ENCODE measurements at places on chromosomes 7 and 10.
A peak's percentile ranks its signal among the peaks of the same experiment; 100 is the strongest.

DNA sequence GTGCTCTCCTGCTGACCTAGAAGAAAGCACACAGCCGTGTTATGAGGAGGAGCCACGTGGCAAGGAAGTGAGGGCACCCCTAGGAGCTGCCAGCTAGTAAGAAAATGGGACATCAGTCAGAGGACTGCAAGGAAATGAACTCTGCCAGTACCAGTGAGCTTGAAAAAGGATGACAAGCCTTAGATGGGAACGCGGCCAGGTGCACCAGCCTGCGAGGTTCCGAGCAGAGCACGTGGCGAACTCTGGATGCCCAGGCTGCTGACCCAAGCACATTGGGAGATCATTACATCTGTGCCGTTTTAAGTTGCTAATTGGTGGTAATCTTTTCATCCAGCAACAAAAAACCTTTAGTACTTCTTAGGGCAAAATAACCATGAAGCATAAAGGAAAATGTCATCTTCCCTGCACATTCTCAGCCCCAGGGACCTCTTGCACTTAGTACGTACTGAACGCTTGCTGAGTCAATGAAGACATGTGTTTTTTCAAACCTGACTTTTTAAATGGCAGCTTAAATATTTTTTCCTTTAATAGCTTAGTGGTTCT is 69.4 kb downstream of the AMZ1 start:
- H3K36me3 ChIP-seq: peaks cover 72% of the 10 kb centered on the region
- ATAC-seq: no peak
- H3K4me3 ChIP-seq: peak overlapping the region; percentile 60
- H3K27ac ChIP-seq: peak overlapping the region; percentile 96

- H3K27me3 ChIP-seq: no peaks in the 10 kb centered on the region
- peaks cover 81% of the 10 kb centered on the region for H3K4me1 ChIP-seq
- peaks cover 22% of the 10 kb centered on the region for H3K36me3 ChIP-seq
- peak; percentile 37 for ATAC-seq
- peak overlapping the region; percentile 36 for H3K4me3 ChIP-seq
These were observed 94.0 kb downstream of the GRK5 start for GRCh38 chr10:119301397-119301796.

DNA sequence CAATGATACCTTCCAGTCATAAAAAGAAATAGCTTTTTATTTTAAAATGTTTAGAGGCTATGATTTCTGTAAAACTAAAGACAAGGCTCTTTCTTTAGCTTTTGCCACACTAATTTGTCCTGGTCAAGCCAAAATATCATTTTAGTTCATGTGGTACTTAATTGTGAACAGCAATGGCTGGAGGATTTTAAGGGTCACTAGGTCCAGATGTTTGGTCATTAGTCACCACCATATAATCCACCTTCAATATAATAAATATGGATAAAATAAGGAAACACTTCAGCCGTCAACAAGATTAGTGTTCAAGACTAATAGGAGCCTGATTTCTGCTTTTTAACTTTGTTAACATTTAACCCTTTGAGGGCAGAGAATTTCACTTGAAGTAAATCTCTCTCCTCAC is 50.0 kb upstream of the HGF start:
- no peaks in the 10 kb centered on the region for H3K4me1 ChIP-seq
- no peaks in the 10 kb centered on the region for H3K36me3 ChIP-seq
- H3K27me3 ChIP-seq: no peaks in the 10 kb centered on the region
- ATAC-seq: no peak

- no peak for ATAC-seq
- peaks cover 10% of the 10 kb centered on the region for H3K4me1 ChIP-seq
- H3K27ac ChIP-seq: no peak overlapping the region
- H3K4me3 ChIP-seq: no peak overlapping the region
- H3K36me3 ChIP-seq: peaks cover 61% of the 10 kb centered on the region
These were observed 24.8 kb downstream of the STYXL1 start for GRCh38 chr7:76023002-76023401.

GRCh38 chr7:151708610-151709009 is 168.3 kb downstream of the PRKAG2 start:
- no peak for ATAC-seq
- no peak overlapping the region for H3K4me3 ChIP-seq
- H3K27ac ChIP-seq: no peak overlapping the region
- H3K27me3 ChIP-seq: no peaks in the 10 kb centered on the region
- H3K4me1 ChIP-seq: peaks cover 29% of the 10 kb centered on the region

- H3K4me3 ChIP-seq: no peak overlapping the region
- no peak for ATAC-seq
- H3K27ac ChIP-seq: no peak overlapping the region
- no peaks in the 10 kb centered on the region for H3K36me3 ChIP-seq
- H3K27me3 ChIP-seq: no peaks in the 10 kb centered on the region
These were observed 15.2 kb downstream of the SLC13A4 start for GRCh38 chr7:135712796-135713195.

GRCh38 chr7:147578196-147578595 is 1012.4 kb upstream of the C7orf33 start:
- H3K27ac ChIP-seq: no peak overlapping the region
- no peaks in the 10 kb centered on the region for H3K36me3 ChIP-seq
- ATAC-seq: no peak
- H3K4me1 ChIP-seq: no peaks in the 10 kb centered on the region

- H3K4me1 ChIP-seq: peaks cover 15% of the 10 kb centered on the region
- H3K36me3 ChIP-seq: peaks cover 6% of the 10 kb centered on the region
- ATAC-seq: no peak
- H3K27me3 ChIP-seq: no peaks in the 10 kb centered on the region
- no peak overlapping the region for H3K4me3 ChIP-seq
- H3K27ac ChIP-seq: no peak overlapping the region
These were observed 132.6 kb upstream of the NAMPT start for GRCh38 chr7:106417273-106417902.

- no peak for ATAC-seq
- H3K27ac ChIP-seq: peak overlapping the region; percentile 31
- H3K27me3 ChIP-seq: peaks cover 32% of the 10 kb centered on the region
- H3K36me3 ChIP-seq: no peaks in the 10 kb centered on the region
These were observed 77.1 kb upstream of the DUSP5 start for GRCh38 chr10:110420401-110421193.

DNA sequence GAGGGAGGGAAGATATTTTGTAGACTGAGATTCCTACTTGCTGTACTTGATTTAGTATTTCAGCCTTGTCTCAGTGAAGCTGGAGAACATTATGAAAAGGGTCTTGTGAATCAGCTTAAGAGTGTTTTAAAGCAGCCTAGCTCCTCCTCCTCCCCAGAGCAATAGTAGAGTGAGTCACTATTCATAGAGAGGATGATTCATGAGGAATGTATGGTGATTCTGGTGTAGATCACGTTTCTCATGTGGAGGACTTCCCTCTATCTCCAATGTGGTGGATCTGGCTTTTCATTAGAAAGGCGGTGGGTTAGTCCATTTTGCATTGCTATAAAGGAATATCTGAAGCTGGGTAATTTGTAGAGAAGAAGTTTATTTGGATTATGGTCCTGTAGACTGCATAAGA is 340.1 kb upstream of the CHRM2 start:
- no peaks in the 10 kb centered on the region for H3K36me3 ChIP-seq
- no peaks in the 10 kb centered on the region for H3K4me1 ChIP-seq
- H3K27ac ChIP-seq: no peak overlapping the region

DNA sequence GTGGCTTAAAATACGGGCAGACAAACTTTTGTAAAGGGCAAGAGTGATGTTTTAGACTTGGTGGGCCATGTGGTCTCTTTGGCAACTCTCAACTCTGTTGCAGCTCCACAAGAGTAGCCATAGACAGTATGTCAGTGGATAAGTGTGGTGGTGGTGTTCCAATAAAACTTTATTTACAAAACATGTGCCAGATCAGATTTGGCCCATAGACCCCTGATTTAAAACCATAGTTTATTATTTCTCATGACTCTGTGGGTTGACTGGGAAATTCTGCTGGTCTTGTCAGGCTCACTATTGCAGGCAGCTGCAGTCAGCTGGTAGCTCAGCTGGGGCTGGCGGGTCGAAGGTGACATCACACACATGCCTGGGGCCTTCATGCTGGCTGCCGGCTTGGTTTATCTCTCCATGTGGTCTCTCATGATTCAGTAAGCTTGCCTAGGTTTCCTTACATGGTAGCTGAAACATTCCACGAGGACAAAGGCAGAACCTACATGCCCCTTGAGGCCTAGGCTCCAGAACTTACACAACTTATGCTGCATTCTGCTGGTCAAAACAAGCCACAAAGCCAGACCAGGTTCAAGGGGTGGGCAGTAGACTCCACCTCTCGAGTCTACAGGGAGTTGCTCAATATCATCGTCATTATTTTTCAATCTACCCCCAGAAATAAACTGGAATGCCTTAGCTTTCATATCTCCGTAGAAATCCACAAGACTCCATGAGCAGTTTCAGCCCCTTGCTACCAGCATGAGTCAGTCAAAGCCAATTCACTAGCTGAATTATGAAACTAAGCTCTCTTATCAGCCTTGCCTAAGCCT is 245.7 kb downstream of the WDR11 start:
- no peak overlapping the region for H3K27ac ChIP-seq
- no peak for ATAC-seq
- H3K27me3 ChIP-seq: no peaks in the 10 kb centered on the region

DNA sequence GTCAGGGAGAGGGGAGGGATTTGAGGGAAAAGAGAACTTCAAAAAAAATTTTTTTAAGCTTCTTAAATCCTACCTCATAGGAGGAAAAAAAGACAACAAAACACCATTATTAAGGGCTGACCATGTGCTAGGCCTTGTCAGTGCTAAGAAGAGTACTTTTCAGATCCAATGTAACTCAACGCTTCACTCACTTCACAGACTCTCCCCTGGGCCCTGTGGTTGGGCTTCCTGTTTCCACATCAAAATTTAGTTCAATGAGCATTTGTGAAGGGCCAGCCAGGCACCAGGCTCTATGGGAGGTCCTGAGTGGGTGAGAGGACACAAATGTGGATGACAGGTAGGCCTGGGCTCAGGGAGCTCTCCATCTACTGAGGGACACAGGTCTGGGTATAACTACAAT is 249.8 kb downstream of the PTEN start:
- H3K36me3 ChIP-seq: no peaks in the 10 kb centered on the region
- H3K27ac ChIP-seq: no peak overlapping the region
- H3K4me1 ChIP-seq: peaks cover 4% of the 10 kb centered on the region

- no peaks in the 10 kb centered on the region for H3K27me3 ChIP-seq
- peaks cover 21% of the 10 kb centered on the region for H3K4me1 ChIP-seq
- ATAC-seq: no peak
- no peak overlapping the region for H3K27ac ChIP-seq
- no peak overlapping the region for H3K4me3 ChIP-seq
These were observed 11.8 kb upstream of the RRP12 start for GRCh38 chr10:97412891-97413304.

DNA sequence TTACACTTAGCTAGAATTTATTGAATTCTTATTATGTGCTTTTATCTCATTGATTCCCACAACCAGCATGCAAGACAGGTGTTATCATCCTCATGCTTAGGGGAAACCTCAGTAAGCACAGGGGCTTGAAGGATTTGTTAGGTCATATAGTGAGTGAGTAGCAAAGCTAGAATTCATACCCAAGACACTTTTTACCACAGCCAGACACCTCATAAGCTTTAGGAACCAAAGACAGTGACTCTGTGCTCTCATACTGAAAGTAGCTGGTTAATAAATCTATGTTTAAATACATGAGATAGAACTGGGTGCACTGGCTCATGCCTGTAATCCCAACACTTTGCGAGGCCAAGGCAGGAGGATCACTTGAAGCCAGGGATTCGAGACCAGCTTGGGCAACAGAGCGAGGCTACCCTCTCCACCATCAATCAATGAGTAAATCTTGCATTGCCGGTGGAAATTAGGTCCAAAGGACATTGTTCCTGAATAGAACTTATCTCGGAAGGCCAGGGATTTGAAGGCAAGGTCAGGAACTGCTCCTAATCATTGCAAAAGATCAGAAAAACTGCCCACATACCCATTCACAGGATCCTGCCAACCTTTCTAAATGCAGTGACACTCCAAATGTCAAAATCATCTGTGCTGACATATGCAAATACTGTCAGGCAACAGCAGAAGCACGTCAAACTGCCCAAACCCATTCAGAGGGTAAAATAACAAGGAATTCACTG is 523.5 kb downstream of the PARD3 start:
- H3K4me3 ChIP-seq: no peak overlapping the region
- no peaks in the 10 kb centered on the region for H3K4me1 ChIP-seq
- no peaks in the 10 kb centered on the region for H3K27me3 ChIP-seq
- no peak for ATAC-seq

DNA sequence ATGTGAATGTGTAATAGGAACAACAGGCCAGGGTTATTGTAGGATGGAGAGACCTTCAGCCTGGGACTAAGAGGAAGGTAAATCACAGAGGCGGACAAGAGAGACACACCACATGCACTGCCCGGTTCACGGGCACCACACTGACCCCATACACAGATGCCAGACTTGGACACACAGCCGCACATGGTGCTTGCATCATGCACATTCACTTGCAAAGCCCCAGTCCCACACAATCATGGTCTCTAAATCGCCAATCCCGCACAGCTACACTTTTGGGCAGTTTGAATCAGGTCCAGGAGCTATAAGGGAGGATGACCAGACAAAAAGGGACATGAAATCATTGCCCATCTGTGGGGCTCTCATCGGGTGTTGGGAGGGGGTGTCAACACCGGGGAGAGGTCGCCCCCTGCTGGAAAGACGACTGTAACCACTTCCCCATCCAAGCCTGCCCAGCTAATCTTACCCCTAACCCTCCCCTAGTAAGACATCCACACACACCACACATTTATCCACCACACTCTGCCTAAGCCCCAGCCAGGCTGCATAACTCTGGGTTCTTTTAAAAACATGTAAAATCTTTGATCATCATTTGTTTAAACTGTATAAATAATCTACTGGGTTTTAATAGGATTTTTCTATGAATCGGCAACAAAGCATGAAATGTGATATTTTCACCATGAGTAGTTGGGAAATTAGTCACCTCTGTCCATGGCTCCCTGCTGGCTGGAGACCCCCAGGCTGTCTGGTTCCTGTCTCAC is 40.5 kb upstream of the SLF2 start:
- no peaks in the 10 kb centered on the region for H3K4me1 ChIP-seq
- ATAC-seq: peak; percentile 63
- no peaks in the 10 kb centered on the region for H3K36me3 ChIP-seq
- H3K27ac ChIP-seq: no peak overlapping the region
- H3K4me3 ChIP-seq: no peak overlapping the region

DNA sequence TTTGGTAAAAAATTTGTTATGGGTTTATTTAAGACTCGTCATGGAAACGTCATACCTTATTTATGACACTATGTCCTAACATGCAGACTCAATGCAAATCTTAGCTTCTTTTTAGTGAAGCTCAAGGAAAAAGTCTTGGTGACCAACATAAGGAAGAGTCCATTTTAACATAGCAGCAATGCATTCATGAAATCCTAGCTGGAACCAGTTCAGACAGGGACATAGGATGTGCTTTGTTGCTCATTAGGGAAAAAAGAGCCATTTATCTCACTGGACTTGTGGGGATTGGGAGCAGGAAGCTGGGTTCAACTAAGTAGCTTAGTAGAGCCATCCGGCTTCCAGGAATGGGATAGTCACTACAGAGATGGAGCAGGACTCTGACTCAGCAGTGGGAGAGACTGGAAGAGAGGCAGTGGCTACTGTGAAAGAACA is 100.7 kb upstream of the DKK1 start:
- H3K27ac ChIP-seq: no peak overlapping the region
- H3K27me3 ChIP-seq: no peaks in the 10 kb centered on the region
- H3K36me3 ChIP-seq: no peaks in the 10 kb centered on the region
- peaks cover 15% of the 10 kb centered on the region for H3K4me1 ChIP-seq
- ATAC-seq: no peak
